ENCODE measurements at places on chromosomes 6 and 20. TPM values are rescaled to one million over a fixed set of nuclear protein-coding genes. Genes with fewer than 3 reads are reported as not detected.
A peak's percentile ranks its signal among the peaks of the same experiment; 100 is the strongest.

HLA-DRA gene
- total RNA-seq = not detected

GRCh38 chr20:25361287-25361683, 29.4 kb downstream of the ABHD12 start:
- DNase-seq = no peak

DNA sequence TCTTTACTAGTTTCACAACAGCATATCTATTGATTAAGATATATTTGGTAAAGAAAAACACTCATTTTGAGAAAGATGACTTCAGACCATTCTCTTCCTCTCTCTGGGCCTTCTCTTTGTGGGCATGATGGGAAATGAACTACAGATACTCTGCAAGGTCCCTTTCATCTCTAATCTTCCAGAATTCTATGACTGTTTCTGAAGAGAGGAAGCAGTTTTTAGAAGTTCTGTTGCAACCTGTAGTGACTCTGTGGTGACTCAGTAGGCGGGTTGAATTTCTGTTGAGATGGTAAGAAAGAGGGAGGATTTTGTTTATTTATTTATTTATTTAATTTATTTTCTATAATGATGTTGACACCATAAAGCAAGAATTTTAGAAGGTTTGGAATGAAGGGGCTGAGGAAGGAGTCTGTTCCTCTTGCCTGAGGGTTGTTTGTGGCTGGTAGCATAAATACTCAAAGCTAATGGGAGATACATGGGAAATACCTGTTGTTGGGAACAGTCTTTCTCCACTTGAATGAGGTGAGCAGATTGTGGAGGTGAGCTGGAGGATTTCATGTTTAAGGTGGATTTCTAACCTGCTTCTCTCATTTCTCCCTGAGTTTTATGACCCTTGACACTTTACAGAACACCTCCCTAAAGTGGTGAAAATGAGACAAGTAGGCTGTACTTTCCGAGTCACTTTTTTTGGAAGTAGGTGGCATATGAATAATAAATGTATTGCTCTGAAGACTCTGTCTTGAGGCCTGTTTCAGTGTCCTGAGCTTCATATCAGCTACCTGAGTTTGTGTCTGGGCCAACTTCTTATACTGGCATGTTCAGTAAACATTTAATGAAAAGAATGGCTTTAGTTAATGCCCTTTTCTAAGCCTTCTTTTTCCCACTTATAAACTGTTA, 15.0 kb downstream of the ACSS2 start:
- no peak for DNase-seq

KCTD20 gene
- total RNA-seq = 31.5 TPM

CD24 gene
- 392 TPM for total RNA-seq

DNA sequence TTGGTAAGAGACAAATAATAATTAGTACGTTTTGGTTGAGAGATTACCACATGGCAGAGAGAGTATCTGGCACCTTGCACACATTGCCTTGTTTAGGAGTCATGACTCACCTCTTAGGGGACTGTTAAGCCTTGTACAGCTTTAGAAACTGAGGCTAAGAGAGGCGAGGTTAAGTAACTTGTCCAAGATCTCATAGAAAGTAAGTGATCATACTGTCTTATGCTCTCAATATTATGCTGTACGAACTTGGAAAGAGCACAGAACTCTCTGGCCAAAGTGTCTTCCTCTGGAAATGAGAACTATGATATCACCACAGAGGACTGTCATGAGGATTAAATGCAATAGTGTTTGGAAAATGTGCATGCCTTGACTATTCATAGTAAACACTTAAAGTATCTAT, 249.0 kb downstream of the UTRN start:
- DNase-seq = no peak

ISM1 gene
- total RNA-seq = 0.93 TPM

DNA sequence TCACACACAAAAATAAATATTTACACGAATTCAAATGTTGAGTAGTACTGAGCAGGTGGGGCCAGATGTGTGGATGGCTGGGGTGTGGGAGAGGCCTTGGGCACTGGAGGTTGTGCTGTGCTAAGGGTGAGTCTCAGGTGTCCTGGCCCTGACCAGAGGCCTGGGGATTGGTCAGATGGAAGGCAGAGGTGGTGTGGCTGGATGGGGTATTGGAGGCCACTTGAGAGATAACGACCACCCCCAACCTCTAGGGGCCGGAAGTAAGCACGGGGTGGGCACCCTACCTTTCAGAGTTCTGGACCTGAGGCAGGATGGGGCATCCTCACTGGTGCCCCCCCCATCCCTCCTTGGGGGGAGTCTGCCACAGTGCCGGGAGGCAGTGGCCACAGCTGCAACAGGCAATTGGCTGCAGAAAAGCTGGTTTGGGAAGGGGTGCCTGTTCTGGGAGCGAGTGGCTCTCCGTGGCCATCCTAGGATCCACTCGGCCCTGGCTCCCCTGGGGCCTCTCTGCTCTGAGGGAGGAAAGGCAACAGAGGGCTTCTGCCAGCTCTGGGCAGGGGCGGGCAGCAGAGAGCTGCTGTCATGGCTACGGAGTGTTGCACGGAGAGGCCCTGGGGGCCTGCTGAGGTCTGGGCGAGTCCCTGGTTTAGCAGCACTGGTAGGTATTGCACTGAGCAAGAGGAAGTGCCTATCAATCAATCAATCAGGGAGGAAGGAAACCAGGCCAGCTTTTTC, 87.6 kb downstream of the ASXL1 start:
- peak; percentile 48 for DNase-seq

DNA sequence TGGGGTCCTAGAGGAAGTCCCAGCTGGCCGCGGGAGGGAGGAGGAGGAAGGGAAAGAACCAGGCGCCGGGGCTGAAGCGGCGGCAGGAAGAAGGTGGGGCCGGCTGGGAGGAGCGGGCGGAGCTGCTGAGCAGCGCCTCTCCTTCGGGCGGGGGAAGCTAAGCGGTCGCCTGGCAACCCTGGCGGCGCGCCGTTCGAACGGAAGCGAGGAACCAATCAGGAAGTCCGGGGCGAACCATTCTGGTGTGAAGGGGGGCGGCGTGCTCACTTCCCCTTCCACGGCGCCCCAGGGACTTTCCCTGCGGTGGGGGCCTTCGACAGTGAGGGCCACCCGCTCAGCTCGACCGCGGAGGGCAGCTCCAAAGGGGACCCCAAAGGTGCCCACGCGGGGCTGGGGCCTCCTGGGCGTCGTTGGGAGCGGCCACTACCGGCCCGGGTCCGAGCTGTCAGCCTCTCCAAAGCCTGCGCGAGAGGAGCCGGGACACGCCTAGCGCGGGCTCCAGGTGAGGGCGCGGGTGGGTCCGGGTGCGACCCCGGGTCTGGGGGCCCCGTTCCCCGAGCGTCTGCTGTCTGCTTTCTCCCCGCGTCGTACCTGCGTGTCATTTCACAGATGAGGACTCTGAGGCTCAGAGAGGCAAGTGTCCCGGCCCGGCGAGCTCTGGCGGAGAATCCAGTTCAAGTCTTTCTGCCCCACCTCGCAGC, at the start of gene FAM110A:
TSS of gene FAM110A (plus strand) at position 266 of the 701 bp plus-strand sequence. CDS start 11,090 bp downstream, outside the sequence.
- DNase-seq = peak; percentile 97

DNA sequence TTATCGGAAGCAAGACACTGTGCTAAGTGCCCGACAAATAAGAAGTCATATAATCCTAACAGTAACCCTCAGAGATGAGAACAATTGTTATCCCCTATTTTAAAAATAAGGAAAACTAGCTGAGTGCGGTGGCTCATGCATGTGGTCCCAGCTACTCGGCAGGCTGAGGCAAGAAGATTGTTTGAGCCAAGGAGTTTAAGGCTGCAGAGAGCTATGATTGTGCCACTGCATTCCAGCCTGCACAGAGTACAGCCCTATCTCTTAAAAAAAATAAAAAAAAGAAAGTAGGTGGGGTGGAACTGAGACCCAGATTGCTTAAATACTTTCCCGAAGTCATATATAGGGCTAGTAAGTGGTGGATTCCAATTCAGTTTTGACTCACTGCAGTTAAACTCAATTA, 84.7 kb downstream of the UST start:
- DNase-seq = no peak

- no peak for DNase-seq
Measured at GRCh38 chr6:46674410-46674809, 13.3 kb upstream of the TDRD6 start.

DNA sequence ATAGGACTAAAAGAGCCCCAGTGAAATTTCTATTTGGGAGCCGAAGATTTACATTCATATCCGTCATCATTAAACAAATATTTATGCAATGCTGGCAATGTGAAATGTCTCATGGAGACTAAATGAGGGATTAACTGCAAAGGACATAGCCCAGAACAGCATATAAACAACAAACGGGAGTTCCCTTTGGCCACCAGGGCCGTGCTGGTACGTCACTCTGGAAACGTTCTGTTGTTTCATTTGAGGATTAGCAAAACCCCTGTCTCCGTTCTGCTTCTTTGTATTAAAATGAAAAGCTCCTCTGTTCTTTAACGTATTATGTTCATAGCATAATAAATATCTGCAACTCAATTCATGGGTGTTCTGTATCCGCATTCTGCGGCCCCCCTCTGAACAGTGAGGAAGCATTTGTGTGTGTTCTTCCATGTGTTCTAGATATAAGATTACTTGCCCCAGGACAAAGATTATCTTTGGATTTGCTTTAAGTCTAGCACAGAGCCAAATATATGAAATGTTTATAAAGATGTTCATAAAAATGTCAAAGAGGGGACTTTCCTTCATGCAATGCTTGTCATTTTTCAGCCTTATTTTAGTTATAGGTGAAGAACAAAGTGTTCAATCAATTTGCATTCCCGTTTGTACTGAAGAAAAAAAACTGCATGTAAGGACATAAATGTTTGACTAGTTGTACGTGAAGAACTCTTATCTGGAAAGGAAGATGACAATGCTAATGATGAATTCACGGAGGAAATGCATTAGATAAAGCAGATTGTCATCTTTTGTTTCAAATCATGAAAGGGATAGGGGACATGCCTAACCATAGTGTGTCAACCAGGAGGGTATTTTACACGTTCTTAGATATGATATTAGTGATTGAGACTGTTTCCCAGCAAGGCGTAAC, 90.0 kb upstream of the TNFAIP3 start:
- DNase-seq = no peak

DNA sequence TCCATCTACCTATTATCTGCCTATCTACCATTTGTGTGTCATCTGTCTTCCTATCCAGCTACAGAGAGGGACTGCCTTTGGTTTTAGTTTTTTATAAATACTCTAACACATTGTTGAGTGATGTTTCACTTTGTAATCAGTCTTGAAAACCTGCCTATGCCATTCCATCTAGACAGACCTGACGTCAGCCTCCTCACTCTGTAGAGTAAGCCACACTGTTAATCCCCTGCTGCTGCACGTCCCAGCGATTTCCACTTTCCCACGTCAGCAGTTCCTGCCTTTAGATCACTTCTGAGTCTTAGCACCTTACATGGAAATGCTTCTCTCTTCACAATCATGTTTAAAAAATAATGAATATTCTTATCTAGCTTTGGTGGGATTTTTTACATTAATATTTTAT, 54.8 kb downstream of the PLG start:
- DNase-seq = no peak

GRCh38 chr20:36173451-36173933, 19.0 kb downstream of the EPB41L1 start:
- peak; percentile 93 for DNase-seq
